Sigmoid colon (tissue), 7 donors: ENCODE measurements at places on chromosomes 7 and 10.

DNA sequence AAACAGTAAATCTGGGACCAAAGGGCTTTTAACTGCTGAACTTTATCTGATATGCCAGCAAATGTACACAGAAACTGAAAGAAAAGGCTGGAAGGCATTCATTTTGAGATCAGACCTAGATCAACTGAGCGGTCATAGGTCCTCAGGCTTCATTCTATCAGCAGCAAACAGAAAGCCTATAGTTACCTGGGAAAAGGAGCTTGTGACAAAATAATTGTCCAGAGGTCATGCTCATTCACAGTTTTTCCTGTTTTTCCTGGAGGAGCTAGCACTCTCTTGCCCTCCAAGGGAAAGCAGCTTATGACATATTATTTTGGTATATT lies 320.2 kb downstream of the AHR start:
- H3K27me3 ChIP-seq = no peaks in the 10 kb centered on the region
- H3K36me3 ChIP-seq = no peaks in the 10 kb centered on the region
- DNase-seq = no peak

DNA sequence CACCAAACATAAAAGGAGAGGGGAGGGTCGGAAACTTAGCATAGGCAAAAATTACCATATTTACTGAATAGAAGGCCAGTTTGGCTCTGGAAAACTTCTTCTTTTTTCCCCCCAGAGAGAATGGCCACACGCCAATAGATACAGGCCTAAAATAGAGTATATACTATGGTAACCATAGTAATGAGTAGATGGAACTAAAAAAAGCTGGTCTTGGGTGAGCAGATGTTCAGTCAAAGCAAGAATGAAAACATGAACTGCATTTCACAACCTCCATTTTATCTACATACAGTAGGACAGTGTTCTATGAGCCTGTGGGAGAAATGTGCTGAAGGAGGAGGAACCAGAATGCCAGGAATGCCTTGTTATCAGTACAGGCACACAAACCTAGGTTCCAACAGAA lies 141.7 kb upstream of the SEMA3A start:
- peaks cover 4% of the 10 kb centered on the region for H3K4me1 ChIP-seq
- no peaks in the 10 kb centered on the region for H3K27me3 ChIP-seq
- H3K36me3 ChIP-seq = no peaks in the 10 kb centered on the region
- no peak overlapping the region for H3K4me3 ChIP-seq

DNA sequence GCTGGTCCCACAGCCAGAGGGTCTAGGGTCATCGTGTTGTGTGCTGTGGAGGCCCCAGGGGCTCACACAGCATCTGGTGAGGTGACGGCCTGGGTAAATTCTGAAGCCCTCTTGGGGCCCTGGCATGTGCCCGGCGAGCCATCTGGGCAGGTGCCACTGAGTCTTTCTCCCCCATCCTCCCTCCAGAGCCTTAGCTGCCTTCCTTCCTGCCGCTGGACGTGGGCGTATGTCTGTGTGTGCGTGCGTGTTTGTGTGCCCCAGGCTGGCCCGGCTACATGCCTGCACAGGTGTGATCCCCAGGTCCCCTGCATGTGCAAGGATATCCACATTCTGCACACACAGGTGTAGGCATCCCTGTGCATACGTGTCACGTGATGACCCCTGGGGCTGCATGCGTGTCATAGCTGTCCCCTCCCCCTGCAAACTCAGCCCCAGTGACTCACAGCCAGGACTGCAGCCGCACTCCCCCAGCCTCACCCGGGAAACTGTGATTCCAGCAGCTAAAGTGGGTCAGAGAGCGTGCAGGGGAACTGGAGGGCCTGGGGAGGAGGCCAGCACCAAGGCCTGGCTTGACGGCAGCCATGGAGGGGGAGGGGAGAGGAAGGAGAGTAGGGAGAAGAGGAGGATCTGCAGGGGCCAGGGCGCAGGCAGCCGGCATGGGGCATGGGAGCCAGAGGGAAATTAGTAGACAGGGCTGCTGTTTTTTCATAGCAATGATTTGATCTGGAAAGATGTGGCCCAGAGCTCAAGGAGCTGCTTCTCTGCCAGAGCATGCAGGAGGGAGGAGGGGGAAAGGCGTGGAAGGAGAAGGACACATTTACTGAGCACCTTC lies 46.4 kb downstream of the ELFN1 start:
- no peaks in the 10 kb centered on the region for H3K36me3 ChIP-seq
- DNase-seq = no peak
- no peaks in the 10 kb centered on the region for H3K4me1 ChIP-seq
- no peak overlapping the region for H3K4me3 ChIP-seq
- H3K27me3 ChIP-seq = peaks cover 28% of the 10 kb centered on the region

DNA sequence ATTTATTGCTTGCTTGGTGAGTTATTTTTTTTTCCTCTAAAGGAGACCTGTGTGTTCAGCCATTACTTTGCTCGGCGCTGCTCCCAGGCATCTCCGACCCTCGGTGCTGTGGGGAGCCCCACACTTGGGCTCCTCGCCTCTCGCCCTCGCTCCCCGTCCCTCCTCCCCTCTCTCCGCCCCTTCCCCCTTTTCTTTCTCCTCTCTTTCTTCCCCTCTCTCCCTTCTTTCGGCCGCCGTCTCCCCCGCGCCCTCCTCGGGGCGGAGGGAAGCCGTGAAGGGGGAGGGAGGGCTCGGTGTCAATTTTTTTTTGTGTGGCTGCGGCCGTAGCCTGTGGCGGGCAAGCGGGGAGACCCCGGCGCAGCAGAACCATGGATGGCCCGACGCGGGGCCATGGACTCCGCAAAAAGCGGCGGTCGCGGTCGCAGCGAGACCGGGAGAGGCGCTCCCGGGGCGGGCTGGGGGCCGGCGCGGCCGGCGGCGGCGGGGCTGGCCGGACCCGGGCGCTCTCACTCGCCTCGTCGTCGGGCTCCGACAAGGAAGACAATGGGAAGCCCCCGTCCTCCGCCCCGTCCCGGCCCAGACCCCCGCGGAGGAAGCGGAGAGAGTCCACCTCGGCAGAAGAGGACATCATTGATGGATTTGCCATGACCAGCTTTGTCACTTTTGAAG lies 1.1 kb downstream of the AUTS2 start:
- peak overlapping the region; percentile 90 for H3K4me3 ChIP-seq
- H3K36me3 ChIP-seq = no peaks in the 10 kb centered on the region
- H3K4me1 ChIP-seq = peaks cover 49% of the 10 kb centered on the region
- peak overlapping the region; percentile 91 for H3K27ac ChIP-seq
- no peaks in the 10 kb centered on the region for H3K27me3 ChIP-seq

GRCh38 chr10:9038146-9038714 lies 983.7 kb downstream of the GATA3 start:
- H3K36me3 ChIP-seq = no peaks in the 10 kb centered on the region
- H3K4me1 ChIP-seq = no peaks in the 10 kb centered on the region
- no peaks in the 10 kb centered on the region for H3K27me3 ChIP-seq
- H3K4me3 ChIP-seq = no peak overlapping the region
- no peak overlapping the region for H3K27ac ChIP-seq
